SK-N-SH (cell line): ENCODE measurements at places on chromosomes 3 and 15.

- peak; percentile 64 for DNase-seq
These were observed 4.5 kb upstream of the CLN6 start for GRCh38 chr15:68234060-68234459.

DNA sequence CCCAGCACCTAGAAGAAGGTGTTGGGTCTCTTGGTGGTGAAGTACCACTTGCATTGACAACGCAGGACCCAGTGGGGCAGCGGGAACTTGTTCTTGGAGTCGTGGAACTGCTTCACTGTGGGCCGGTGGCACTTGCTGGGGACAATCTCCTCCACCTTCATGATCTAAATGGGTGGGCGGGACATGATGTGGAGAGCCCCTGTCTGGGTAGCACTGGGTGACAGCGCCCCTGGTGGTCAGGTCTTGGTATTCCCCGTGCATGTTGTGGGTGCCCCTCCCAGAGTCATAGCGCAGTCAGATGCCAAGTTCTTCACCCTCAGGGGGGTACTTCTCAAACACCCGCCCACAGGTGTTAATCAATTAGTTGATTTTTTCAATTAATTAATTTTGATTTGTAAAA, 60.2 kb downstream of the AGBL1 start:
- peak; percentile 19 for DNase-seq

- no peak for DNase-seq
These were observed 22.3 kb upstream of the GNB4 start for GRCh38 chr3:179473565-179473964.

DNA sequence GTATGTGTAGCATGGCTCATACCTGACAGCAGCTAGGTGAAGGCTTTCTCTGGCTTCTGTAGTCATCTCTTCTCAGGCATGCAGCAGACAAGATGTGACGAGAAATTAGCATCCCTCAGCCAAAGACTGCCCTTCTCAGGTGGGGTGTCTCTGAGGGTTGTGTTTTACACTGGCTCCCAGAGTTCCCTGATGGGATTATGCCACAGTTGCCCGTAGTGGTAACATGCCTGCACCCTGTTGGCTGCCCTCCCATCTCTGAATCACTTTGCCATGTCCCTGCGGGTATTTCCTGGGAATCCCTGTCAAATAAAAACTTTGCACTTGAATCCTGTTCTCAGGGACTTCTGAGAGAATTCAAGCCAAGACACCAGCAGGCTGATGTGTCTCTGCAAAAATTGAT, 70.5 kb downstream of the LRTM1 start:
- no peak for DNase-seq

- DNase-seq, result no peak
These were observed 162.0 kb downstream of the CHSY1 start for GRCh38 chr15:101089579-101090427.

DNA sequence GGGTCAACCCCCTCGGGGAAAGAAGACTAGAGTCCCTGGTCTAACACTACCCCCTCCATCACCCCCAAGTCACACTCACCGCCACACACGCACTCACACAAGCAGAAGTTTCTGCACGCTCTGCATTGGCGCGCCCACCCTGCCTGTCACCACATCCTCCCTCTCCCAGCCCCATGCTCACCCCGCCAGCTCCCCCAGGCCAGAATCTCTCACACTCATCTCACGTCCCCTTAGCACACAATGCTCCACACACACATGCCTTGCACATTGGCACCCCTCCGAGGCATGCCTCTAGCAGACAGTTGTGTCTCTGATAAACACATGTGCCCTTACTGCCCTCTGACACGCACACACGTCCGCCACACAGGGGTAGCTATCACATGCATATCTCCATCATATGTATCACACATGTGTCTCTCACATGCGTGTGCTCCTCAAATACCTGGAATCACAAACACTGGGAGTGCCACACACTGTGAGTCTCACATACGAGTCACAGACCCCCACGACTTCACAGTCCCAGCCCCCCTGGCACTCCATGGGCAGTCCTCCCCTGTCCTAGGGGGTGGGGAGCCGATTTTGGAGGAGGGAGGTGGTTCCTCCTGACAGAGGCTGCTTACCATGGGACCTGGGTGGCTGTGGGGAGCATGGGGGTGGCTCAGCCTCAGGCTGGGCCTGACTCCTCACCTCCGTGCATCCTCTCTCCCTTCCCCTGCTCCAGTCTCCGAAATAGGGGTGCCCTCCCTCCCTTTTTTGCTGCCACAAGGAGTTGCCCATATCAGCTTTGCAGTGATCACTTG, 898 bp downstream of the FBLN2 start:
- peak; percentile 49 for DNase-seq

GRCh38 chr15:56248311-56248992, 4.8 kb upstream of the RFX7 start:
- no peak for DNase-seq

- DNase-seq, result no peak
These were observed 161.9 kb upstream of the ATP11B start for GRCh38 chr3:182631183-182632076.
